Globus pallidus (tissue), 1 donor: ENCODE measurements at places on chromosomes 1 and 21.
A peak's percentile ranks its signal among the peaks of the same experiment; 100 is the strongest.

DNA sequence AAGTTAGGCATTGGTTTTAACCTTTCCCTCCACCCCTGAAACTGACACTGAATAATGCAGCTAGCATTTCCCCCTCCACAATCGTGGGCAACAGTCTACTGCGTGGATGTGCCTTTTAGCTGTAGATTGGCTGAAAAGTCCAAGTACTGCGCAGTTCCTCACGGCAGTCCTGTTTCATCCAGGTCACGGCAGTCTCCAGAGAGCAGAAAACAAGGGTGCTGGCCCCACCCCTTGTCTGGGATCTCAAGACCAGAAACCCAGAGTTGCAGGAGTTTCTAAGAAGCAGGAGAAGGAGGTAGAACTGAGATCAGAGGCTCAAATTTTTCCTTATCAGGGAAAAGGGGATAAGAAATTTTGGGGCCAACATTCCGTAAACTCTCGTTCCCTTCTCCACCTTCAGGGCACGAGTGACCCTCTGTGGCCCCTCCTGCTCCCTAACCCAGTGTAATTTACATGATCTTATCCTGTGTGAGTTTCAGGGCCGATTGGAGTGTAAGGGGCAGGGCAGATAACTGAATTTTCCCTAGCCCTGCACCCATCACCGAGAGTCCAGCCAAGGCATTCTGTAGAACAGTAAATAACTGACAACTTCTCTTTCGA lies 25.9 kb upstream of the PLA2G2C start:
- no peak for DNase-seq

- no peak for DNase-seq
These were observed 112.4 kb downstream of the TBX19 start for GRCh38 chr1:168392958-168393549.

- DNase-seq = no peak
These were observed 21.3 kb upstream of the KCNQ4 start for GRCh38 chr1:40762144-40762923.

DNA sequence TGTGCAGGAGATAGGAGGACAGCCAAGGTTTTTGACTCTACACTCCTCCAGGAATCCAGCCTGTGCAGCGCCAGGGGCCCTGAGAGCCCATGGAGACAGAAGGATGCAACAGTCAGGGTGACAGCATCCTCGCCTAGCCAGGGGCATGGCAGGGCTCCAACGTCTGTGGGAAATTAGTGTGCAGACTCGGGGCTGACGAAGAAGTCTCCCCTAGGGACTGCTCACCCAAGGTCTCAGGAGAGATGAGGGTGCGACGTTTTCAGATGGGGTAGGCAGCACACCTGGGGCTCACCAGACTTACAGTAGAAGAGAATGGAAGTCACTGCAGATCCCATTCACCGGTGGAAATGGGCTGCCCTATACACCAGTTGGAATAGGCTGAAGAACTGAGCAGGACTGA lies 241.7 kb downstream of the SETD4 start:
- no peak for DNase-seq

DNA sequence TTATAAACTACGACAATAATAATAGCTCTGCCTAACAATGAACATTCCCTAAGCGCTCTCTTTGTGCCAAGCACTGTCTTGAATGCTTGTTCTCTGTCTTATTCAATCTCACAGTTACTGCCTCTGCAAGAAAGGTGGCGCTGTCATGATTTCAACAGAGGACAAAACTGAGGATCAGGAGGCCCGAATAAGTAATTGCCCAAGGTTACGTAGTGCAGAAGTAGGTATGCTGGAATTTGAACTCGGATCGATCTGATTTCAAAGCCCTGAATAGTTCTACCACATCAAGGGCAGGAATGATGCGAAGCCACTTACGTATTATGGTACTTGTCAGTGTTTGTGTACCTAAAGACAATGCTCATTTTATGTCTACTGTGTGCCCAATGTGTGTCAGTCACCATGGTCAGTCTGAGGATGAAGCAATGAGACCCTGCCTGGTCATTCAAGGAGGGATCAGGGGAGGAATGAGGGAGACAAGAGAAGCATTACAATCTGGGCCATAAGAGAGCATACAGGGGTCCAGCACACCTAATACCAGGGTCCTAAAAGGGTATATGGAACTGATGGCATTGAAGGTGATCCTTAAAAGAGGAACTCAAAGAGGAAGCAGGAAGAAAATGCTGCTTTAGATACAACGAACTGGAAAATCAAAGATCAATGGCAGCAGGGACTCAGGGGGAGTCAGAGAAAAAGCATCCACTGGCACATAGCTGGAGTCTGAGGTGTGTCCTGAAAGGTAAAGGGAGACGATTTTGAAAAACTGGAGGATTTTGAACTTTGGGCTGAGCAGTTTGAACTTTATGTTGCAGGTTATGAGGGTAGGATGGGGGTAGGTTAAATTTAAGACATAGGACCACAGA lies 389.2 kb downstream of the PLPP3 start:
- peak; percentile 71 for DNase-seq

GRCh38 chr1:200429221-200429751 lies 19.4 kb upstream of the ZNF281 start:
- no peak for DNase-seq

GRCh38 chr1:159067699-159068621 lies 8.6 kb downstream of the AIM2 start:
- DNase-seq = peak; percentile 43

DNA sequence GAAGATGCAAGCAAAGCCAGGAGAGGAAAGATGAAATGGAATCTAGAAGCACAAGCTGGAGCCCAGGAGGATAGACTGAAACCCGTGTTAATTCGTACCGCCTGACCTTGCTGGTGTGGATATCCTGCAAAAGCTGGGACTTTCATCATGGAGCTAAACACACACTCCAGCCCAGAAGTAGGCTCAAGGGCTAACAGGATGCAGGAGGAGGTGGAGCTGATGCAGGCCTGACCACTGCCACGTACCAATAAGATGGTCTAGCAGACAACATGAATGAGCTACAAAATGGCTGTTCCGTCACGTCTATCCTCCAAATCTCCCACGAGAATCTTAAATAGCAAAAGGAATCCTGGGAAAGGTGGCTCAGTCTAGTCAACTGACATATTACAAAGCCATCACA lies 270.3 kb downstream of the SDCCAG8 start:
- no peak for DNase-seq

DNA sequence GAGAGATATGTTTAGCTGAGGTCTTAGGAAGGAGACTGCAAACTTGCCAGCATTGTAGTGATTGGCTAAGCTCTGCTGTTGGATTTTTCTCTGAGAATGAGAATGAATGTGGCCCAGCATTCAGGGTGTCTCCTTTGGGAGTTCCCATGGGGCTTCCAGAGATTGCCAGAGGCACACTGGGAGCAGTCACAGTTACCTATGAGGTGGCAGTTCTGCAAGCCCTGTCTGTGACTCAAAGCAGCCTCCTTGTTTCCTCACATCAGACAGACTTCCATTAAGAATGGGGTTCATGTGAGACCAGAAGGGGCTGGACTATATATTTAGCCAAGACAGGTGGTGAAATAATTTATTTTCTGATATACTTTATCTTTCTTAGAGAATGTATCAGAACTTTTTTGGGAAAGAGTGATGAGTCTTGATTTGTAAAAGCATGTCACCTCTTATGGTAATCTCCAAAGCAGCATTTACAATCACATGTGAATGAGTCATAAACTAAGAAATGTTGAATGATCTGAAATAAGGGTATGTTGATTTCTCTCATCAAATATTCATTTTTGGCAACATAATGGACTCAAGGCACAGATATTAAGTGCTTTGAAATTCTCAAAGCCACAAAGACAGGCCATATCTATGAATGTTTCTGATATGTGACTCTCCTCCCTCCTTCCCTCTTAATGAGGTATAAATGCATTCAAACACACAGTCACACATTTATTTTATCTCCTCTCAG lies 9.5 kb upstream of the SLC19A2 start:
- no peak for DNase-seq

DNA sequence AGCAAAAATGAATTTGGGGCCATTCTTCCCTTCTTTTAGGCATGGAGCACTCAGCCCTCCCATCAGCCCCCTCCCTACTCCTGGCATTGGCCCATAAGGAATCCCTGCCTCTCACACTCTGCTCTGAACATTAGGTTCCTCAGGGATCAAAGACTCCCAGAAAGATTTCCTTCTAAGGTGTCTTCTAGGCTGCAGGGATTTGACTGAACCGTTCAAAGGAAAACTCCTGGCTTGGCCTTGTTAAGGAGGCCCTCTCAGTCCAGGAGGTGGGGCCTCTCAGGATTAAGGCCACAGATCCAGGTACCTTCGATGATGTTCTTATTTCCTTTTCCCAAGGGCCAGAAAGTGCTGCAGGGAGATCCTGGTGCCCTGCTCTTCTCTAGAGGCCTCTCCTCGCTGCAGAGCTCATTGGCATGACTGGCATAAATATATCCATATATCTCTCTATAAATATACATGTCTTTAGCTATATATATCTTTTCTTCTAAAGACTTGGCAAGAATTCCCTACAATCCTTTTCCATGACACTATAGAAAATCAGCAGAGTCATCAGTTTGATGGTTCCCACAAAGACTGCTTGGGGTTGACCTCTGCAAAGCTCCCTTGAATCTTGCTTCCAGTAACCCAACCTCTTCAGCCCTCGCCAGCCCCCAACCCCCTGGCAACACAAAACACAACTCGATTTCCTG lies 59.1 kb downstream of the PLXNA2 start:
- DNase-seq = no peak

- DNase-seq = no peak
These were observed 46.9 kb downstream of the S100B start for GRCh38 chr21:46557919-46558392.

GRCh38 chr21:44722731-44723130 lies 11.4 kb upstream of the TSPEAR start:
- DNase-seq = no peak

DNA sequence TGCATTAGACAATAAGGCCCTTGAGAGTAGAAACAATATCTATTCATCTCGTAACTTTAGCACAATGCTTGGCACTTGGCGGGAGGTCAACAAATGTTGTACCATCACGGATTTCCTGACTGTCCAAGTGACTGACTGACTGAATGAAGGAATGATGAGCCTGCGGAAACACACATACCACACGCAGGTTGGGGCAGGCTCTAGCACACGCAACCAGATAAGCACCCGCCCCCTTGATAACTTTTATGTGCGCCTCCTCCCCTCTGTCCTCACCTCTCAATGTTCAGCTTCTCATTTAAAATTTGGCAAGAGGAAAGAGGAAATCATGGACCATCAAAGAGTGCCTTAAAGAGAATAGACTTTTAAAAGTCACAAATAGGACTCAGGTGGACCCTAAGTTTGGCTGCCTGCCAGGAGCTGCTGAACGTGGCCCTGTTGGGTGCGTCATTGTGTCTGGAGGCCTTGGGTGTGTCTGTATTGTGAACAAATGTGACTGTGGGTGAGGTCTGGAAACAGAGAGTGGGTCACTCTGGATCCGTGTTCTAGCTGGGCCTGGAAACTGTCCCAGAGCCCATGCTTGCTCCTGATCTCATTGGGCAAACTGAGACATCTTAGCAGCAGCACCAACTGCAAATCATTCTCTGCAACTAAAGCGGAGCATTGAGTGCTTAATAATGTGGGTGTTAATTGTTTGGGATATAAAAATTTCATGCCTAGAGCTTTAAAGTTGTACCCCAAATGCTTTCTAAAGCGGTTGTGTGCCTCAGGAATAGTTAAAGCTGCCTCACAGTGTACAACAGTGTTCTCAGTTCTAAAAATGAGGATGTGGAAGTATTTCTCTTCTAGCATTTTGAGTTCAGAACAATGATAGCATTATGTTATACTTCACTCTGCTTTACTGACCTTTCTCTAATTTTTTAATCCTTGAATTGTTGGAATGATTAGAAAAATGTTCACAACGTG lies 47.6 kb upstream of the ABCG1 start:
- peak; percentile 95 for DNase-seq

DNA sequence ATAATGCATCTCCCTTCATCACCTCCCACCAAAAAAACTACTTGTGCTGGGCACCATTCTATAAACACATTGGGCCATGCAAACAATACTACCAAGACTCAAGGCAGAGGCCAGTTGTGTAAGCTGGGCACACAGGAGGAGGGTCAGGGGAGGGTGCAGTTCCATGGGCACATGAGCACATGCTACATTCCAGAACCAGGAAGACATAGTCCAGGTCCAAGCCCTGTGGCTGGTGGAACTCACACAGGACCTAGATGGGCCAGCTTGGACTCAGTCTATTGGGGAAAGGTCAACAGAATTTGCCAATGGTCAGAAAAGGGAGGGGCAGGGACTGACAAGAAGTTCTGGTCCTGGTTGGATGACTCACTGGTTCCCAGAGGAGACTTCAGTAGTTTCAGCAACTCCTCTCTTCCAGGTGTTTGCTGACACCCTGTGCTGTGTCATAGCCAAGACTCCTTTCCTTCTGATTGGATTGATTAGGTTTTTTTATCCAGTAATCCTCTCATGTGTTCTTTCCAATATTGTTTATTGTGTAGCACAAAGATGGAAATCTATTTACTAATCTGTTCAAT lies 249.7 kb downstream of the C1orf94 start:
- no peak for DNase-seq

DNA sequence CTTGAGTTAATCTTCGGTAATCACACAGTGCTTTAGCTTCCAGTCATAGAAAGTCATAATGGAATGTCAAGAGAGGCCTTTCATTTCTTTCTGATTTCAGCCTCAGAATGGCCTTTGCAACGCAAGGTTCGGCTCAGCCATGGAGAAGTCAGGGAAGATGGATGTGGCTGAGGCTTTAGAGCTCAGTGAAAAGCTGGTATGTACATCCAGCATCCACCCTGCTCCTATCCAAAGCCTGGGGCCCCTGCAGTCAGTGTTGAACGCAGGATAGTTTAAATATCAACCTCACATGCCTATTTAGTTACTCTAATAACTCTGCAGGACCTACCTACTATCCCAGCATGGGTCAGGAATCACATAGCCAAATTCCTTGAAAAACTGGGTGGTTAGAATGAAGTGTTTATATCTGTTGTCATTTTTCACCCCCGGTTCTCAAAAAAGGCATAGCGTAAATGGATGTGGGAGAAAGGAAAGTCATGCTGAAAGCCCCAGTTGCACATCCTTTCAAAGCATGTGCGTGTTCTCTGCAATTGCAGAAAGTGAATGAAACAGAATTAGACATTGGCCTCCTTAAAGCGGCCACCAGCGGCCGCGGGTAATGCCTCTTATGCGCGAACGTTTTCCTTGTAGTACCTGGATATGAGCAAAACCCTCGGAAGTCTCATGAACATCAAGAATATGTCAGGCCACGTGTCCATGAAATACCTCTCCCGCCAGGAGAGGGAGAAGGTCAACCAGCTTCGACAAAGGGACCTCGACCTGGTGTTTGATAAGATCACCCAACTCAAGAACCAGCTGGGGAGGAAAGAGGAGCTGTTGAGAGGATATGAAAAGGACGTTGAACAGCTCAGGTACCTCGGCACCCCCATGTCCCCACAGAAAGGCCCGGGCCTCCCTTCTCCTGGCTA lies 28.8 kb upstream of the EFHD2 start:
- DNase-seq = no peak

DNA sequence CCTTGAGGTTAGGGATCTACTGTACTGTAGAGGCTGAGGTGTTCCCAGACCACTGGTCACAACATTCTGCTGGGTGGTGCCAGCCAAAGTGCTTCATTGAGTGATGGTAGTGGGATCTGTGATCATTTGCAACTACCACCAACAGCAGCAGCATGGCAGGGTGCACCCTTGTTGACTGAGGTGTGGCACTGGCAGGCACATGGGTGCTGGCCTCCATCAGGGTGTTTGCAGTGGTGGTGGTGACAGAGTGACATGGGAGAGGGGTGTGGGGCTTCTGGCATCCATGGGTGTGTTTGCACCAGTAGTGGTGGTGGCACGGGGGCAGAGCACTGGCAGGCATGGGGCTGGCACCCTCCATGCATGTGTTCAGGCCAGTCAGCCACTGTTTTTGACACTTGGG lies 183.7 kb upstream of the LYPLAL1 start:
- no peak for DNase-seq
